ENCODE measurements at places on chromosomes 2 and 18.
A peak's percentile ranks its signal among the peaks of the same experiment; 100 is the strongest.

DNA sequence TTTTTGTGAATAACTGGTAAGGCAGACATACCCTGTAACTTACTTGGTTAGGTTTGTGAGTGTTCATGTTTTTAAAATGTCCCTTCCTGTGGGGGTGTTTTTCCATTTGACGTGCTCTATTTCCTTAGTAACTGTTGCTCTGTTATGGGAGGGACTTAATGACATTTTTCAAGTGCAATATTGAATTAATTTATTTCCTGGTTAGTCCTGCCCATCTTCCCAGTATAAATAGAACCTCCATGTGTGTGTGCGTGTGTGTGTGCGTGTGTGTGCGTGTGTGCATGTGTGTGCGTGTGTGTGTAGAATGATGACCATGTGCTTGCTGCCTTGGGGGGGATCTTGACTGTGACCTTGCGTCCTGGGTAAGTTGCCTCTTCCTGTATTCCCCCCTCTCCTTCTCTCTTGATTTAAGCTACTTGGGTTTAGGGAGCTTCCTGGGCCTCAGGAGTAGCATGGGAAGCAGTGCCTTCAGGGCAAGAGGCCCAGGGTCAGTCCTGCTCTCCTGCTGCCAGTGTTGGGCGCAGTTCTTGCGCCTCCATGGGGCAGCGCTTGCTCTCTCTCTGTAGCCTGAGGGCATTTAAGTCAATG is 163.9 kb downstream of the LDLRAD4 start:
- peak; percentile 37 for DNase-seq

GRCh38 chr2:230220347-230220969 is 674 bp upstream of the SP110 start:
- peak; percentile 12 for DNase-seq

DNA sequence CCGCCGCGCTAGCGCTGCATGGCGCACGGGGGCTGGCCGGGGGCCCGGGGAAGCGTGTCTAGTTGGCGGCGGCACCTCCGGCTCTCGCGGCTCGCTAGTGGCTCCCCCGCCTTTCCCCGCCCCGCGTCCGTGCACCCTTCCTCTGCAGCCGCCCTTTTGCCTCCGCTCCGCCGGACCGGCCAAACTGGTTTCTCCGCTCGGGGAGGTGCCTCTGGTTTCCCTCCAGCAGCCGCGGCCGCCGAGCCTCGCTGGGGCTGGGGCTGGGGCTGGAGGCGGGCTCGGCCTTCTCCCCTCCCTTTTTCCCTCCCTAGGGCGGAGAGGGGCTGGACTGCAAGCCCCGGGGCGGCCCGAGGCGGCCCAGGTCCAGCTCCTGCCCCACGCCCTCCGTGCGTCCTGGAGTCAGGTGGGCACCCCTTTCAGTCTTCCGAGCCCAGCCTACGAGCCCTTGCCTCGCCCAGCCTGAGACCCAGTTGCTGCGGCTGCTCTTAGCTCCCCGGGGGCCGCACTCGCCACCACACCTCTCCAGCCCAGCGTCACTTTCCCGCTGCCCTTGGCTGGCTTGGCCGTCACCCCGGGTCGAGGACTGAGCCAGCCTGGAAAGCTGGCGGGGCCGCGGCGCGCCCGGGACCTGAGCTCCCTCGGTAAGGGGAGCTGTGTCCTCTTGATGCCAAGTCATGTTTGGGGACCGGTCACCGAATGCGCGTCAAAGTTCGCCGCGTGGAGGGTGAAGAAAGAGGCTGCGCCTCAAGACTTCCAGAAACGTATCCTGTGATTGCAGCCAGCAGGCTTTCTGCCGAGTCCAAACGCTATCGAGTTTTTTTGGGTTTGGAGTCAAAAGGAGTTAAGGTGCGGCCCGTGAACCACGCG is at the start of gene ATP8B1:
ATP8B1 (minus strand) TSS at position 213 of the 867 bp plus-strand sequence. CDS start 71,508 bp downstream, outside the sequence.
- DNase-seq, result peak; percentile 83

- no peak for DNase-seq
Measured at GRCh38 chr18:58881477-58881876, 16.8 kb downstream of the ZNF532 start.
